ENCODE measurements at places on chromosomes 16 and 17.
A peak's percentile ranks its signal among the peaks of the same experiment; 100 is the strongest.

GRCh38 chr17:67080804-67081203, 36.5 kb downstream of the CACNG1 start:
- no peak for DNase-seq

DNA sequence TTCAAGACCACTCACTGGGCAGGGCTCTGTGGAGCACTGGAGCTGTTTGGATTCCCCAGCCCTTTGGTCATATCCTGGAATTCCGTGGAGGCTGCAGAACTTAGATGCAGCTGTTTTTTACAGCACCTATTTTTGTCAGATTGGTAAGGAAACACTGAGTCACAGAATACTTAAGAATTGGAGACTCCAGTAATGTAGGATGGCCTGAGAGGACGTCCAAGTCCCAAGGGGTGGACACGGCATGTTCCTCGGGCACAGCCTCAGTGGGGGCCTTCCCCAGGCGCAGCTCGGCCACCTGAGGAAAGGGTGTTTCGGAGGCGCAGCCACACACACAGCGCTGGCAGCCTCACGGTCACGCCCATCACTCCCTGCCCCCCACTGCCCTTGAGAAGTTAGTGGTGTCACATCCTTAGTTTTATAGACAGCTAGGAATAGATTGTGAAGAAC, 14.8 kb downstream of the PLD6 start:
- DNase-seq: no peak

DNA sequence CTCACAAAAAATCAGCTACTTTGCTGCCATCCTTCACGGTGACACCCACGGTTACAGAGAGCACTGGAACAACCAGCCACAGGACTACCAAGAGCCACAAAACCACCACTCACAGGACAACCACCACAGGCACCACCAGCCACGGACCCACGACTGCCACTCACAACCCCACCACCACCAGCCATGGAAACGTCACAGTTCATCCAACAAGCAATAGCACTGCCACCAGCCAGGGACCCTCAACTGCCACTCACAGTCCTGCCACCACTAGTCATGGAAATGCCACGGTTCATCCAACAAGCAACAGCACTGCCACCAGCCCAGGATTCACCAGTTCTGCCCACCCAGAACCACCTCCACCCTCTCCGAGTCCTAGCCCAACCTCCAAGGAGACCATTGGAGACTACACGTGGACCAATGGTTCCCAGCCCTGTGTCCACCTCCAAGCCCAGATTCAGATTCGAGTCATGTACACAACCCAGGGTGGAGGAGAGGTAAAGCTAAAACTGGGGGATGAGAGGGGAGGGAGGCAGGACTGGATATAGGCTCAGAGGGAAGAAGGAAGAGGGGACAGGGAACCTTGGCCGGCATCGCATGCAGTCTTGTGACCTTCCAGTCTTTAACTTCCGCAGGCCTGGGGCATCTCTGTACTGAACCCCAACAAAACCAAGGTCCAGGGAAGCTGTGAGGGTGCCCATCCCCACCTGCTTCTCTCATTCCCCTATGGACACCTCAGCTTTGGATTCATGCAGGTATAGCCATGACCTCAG, 581 bp downstream of the CD68 start:
- DNase-seq: no peak

DNA sequence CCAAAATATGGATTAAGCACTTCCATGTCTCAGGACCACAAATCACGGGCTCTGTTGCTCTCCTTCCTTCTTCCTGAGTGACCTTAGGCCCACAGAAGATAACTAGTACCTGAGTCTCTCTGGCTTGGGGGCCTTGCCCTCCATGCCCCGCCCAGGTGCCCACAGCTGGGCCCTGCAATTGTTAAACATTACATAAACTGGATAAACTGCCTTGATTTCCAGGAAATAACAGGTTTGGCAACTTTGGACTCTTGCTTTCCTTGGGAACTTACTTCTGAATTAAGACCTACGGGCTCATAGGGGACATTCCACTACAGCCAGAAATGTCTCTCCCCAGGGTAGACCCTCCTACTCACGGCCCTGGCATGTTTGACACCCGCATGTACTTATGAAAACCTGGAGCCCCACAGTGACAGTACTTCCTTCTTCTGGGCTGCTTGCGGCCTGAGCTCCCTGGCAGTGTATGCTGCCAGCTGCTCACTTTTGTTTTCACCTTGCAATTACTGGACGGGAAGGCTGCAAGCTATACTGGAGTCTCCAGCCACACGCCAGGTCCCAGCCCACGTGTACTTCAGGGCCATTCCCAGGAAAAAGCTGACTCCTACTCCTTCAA, 2.3 kb upstream of the UBALD2 start:
- no peak for DNase-seq

- DNase-seq: no peak
Measured at GRCh38 chr16:66254751-66255150, 111.7 kb upstream of the CDH5 start.

GRCh38 chr17:50269477-50270434, 4.5 kb upstream of the TMEM92 start:
- DNase-seq: peak; percentile 85

- DNase-seq: no peak
Measured at GRCh38 chr17:41393294-41393693, 4.1 kb downstream of the KRT31 start.

GRCh38 chr16:4309833-4310266, 6.0 kb upstream of the GLIS2 start:
- DNase-seq: no peak

GRCh38 chr17:2814481-2815341, 18.5 kb downstream of the RAP1GAP2 start:
- no peak for DNase-seq

- no peak for DNase-seq
Measured at GRCh38 chr17:3004150-3004801, 59.1 kb downstream of the OR1D5 start.

GRCh38 chr16:82700541-82701235, 73.9 kb downstream of the CDH13 start:
- DNase-seq: no peak

DNA sequence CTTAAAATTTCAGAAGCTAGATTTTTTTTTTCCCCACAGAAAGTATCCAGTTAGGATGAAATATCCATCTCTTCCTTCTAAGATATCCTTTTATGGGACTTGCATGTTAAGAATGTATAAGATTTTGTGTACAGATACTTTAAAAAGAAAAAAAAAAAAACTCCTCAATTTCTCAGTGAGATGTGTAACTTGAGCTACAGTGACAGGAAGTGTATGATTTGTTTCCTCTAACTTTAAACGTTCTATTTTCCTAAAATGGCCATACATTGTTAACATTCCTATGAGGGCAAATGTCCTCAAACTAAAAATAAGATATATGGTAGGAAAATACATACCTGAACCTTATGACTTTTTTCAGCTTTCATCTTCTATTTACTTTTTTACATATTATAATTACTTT, 8.9 kb downstream of the FBXO47 start:
- DNase-seq: no peak

DNA sequence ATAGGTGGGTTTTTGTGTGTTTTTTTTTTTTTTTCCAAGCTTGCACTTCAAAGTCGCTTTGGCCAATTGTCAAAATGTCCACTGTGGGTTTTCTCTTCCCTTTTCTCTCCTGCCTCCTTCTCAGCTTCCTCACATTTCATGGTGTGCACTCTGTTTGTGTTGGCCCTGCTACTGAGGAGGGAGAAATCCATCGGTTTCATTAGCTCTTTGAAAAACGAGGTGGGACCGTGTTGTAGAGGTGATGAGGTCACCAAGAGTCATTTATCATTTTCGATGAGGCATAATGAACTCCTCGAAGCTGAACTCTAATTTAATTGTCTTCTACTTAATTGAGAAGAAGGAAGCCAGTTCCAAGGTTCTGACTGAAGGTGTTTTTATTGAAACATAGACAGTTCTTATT, 174.4 kb upstream of the TOX3 start:
- DNase-seq: no peak

DNA sequence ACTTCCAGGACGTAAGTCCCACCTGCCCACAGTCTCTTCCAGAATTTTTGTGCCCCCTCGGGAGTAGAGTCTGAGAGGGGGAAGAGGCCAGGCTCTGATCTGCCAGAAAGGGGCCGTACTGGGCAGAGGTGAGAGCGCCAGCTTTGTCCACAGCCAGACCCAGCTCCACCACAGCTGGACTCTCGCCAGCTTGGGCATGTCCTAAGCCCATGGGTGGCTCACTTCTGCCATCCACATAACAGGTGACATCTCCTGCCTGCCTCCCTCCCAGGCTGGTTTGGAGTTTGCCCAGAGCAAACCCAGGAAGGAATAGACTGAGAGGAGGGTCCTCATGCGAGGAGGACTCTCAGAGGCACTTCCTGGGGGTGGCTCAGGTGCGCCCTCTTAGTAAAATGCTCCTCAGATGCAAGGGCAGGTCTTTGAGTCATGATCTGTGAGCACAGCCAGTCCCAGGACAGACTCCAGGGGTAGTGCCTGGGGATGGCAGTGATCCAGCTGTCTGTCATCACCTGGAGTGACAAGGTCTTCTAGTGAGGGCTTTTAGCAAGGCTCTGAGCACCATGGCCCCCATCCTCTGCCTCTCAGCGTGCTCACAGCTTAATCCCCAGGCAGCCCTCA, 89.2 kb downstream of the AMFR start:
- DNase-seq: no peak

DNA sequence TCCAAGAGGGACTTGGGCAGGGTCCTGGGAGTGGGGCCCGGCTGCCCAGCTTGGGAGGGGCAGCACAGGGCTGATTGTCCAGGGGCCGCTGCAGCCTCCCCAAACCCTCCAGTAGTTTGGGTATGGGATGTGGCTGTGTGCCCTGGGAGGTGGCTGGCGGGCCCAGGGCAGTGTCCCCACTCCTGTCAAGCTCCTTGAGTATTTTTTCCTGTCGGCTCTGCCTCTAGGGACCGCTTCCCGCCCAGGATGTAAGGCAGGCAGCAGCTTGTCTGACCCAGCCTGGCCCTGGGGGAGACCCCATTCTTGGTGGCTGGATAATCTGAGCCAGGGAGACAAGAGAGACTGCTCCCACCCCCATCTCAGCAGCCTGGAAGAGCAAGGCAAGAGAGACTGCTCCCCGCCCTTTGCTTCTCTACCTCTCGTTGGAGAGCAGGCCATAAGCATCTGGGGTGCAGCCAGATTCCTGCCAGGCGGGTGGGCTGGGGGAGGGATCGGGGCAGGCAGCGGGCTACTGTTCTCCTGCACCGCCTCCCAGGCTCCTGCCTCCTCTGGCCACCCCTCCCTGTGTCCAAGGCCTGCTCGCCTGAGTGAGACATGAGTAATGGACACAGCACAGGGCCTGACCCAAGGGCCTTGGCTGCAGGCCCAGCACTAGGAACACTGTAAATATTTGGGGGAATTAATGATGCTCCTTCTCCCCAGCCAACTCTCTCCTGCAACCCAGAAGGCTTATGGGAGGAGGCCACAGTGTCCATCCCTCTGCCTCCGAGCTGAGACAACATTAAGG, 18.4 kb upstream of the ITGA3 start:
- no peak for DNase-seq

GRCh38 chr16:54143934-54144571, 142.5 kb downstream of the IRX3 start:
- no peak for DNase-seq

DNA sequence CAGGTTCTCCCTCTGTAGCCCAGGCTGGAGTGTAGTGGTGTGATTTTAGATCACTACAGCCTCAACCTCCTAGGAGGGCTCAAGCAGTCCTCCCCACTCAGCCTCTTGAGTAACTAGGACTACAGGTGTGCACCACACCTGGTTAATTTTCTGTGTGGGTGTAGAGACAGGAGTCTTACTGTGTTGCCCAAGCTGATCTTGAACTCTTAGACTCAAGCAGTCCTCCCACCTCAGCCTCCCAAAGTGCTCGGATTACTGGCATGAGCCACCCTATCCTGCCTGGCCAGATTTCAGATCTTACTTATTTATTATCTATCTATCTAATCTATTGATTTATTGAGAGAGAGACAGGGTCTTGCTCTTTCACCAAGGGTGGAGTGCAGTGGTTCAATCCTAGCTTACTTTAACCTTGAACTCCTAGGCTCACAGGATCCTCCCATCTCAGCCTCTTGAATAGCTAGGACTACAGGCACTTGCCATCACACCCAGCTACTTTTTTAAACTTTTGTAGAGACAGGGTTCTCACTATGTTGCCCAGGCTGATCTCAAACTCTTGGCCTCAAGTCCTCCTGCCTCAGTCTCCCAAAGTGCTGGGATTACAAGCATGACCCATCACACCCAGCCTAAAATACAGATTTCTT, 61.8 kb downstream of the TUBD1 start:
- no peak for DNase-seq

DNA sequence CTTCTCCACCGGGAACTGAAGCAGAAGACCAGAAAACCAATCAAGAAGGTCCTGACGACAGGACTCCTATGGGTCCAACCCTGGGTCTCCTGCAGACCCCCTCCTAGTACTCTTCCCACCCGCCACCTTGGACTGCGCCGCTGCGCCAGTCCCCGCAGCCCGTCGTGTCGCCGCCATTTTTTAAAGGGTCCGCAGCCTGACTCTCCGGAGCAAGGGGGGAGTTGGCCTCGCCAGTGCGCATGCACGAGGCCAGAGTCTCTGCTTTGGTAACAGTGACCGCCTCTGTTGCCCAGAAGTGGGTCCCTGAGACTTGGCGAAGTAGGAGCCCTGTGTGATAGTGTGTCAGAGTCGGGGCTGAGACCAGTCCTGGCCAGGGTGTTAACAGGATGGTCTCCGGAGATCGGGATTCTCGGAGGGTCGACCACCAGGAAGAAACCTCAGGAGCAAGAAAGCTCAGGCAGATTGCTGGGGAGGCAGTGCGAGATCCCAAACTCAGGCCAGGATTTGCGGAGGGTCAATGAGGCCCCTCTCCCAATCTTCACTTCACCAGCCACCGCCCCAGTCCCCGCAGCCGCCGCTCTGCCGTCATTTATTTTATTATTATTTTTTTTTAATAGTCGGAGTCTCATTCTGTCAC, 612.5 kb downstream of the KCNJ18 start:
- no peak for DNase-seq
